ENCODE measurements at places on chromosomes 3 and 15.
A peak's percentile ranks its signal among the peaks of the same experiment; 100 is the strongest.

- peak; percentile 30 for DNase-seq
Measured at GRCh38 chr3:149771652-149772271, 19.5 kb upstream of the COMMD2 start.

- DNase-seq = no peak
Measured at GRCh38 chr3:154251610-154252009, 72.7 kb downstream of the DHX36 start.

DNA sequence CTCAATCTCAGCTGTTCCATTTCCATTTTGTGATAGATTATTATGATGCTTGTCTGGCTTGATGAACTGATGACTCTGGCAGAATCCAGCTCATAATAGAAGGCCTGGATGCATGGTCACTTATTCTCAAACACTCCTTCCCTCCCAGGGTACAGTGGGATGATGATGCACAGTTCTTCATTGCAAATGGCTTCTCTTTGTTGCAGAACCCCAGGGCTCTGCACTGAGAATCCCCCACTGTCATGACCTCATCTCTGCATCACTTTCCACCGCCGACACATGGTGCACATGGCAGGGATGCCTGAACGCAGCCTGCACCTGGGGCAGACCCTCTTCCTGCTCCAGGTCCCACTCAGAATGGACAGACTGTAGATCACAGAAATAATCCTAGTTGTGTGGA, 515.6 kb upstream of the NR2F2 start:
- no peak for DNase-seq

DNA sequence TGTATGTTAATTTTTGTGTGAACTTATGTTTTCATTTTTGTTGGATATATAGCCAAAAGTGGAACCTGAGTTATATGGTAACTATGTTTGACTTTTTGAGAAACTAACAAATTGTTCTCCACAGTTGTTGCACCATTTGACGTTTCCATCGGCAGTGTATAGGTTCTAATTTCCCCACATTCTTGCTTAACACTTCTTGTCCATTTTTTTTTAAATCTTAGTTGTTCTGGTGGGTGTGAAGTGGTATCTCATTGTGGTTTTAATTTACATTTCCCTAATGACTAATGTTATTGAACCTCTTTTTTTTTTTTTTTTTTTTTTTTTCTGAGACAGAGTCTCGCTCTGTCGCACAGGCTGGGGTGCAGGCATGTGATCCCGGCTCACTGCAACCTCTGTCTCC, 8.0 kb downstream of the NISCH start:
- no peak for DNase-seq

- DNase-seq = no peak
Measured at GRCh38 chr3:46112296-46112695, 85.0 kb upstream of the XCR1 start.

GRCh38 chr15:43763819-43764446, 12.8 kb downstream of the ELL3 start:
- no peak for DNase-seq

GRCh38 chr3:32303399-32303747, 64.9 kb downstream of the CMTM8 start:
- no peak for DNase-seq
